SK-N-SH (cell line): ENCODE measurements at places on chromosomes 13 and 19. TPM values are rescaled to one million over a fixed set of nuclear protein-coding genes. Genes with fewer than 3 reads are reported as not detected.

CILP2 gene
- 0.96 and 1.9 TPM in 2 replicates for polyA plus RNA-seq

LAIR1 gene
- polyA plus RNA-seq, result not detected in 2 replicates

- no peak for DNase-seq
Observed at GRCh38 chr19:374183-374885, 29.7 kb upstream of the MIER2 start.

DNA sequence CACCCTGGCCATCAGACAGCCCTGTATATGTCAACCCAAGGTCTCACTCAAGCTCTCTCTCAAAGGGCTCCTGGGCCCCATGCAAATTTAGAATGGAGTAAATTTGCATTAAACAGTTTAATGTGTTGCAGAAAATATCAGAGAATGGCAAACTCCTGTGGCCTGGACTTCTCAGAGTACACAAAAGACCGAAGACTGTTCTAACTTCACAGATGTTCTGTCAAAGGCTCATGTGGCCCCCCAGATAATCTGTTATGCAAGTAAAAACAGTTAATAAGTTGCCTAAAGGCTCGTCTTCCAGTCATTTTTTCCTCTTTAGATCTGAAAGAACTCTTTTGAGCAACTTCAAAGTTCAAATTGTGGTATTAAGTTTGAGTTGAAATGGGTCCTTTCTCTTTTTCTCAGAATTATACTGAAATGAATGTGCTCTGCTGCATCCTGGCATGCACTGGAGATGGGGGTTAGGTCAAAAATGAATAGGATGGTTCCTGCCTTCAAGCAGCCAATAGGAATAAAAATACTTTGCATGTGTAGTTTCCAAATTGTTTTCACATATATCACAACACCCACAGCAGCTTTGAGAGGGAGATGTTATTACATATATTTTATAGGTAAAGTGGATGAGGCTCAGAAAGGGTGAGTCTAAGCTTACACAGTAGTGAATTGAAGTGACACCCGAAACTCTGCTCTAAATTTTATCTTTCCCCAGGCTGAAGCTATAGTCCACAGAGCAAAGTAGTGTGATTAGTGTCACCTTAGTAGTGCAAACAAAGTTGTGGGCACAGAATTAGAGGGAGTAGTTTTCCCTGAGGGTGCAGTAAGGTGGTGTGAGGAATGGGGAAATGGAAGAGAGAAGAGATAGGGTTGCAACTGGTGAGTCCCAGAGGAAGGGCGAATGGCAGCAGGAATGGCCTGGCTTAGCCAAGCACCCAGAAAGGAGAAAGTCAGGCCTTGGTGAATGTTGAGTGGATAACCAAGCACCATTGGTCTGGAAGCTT lies 205.0 kb upstream of the RFC3 start:
- DNase-seq, result no peak

- no peak for DNase-seq
Observed at GRCh38 chr13:20579191-20579590, 12.2 kb downstream of the IFT88 start.

DNA sequence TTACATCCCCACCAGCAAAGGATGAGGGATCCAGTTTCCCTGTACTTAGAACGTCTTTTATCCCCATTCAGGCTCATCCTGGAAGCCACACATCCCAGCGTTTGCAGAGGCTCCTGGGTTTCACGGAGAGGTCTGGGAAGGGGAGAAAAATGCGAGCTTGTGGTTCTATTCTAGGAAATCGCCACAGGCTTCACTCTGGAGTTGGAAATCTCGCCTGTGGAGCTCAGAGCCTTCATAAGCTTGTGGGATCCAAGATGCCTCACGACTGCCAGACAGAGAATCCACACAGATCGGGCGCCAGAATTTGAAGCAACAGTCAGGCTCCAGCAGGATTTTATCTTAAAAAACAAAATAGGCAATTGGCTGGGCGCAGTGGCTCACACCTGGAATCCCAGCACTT lies 157.9 kb downstream of the PTPRS start:
- no peak for DNase-seq

DNA sequence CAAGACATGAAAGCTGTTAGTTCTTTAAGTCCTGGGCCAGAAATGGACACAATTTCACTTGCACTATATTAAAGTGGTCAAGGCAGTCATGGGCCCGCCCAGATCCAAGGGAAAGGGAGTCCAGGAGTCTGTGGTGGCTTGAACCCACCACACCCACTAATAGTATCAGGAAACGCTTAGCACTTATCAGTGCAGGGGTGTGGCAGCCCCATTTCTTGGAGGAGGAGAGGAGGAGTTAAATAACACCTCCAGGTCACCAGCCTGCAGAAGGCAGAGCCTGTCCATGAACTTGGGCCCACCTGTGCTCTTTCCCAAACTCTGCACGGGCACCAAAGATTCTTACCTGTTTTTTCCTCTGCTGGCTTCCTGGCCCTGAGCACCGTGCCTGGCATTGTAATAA lies 5.4 kb upstream of the NTN5 start:
- DNase-seq, result no peak

GRCh38 chr19:17951157-17951989 lies 15.5 kb upstream of the KCNN1 start:
- DNase-seq, result no peak

DNA sequence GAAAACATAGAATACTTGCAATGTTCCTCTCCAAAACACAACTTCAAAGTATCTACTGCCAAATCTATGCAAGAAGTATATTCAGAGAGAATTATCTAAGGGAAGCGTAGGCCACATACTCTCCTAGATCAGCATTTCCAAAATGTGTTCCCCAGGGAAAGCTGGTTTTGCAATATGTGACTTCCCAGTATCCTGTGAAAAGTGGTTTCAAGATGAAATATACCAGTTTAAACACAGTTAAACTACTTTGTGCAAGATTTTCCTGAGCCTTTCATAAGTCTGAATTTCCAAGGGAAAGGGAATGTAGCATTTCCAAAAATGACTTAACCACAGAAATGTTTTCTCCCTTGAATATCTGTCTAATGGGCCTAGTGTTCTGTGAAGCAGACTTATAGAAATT lies 7.6 kb downstream of the STARD13 start:
- DNase-seq, result no peak

DNA sequence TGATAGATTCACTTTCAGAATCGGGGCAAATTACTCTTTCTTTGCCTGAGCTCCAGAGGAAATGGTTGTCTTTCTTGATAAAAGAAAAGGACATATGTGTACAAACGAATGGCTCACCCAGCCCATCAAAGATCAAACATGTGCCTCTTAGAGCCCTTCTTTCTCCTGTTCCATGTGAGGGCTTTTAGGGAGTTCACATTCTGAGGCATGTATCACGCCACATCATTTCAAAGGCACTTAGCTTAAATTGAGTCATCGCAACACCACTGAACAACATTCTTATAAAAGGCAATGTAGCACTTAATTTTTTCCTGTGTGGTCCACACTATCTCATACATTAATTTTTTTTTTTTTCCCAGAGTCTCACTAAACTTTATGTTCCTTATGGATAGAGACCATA lies 521.0 kb downstream of the SUCLA2 start:
- no peak for DNase-seq

DNA sequence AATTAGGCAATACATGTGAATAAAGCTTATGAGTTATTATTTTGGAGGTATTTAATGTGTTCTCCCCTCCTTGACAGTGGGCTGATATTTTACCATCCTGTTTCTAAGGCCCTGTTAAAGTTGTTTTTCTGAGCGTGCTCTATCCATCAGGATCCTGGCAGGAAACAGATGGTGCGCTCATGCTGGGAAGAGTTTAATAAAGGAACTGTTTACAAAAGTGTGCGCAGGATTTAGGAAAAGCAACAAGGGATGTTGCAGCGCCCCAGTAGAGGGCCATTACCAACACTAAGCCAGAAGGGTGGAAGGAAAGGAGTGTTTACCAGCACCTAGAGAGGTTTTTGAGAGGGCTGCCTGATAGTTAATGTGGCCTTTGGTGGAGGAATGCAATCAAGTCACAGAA lies 374.5 kb downstream of the KCNRG start:
- DNase-seq, result no peak

DNA sequence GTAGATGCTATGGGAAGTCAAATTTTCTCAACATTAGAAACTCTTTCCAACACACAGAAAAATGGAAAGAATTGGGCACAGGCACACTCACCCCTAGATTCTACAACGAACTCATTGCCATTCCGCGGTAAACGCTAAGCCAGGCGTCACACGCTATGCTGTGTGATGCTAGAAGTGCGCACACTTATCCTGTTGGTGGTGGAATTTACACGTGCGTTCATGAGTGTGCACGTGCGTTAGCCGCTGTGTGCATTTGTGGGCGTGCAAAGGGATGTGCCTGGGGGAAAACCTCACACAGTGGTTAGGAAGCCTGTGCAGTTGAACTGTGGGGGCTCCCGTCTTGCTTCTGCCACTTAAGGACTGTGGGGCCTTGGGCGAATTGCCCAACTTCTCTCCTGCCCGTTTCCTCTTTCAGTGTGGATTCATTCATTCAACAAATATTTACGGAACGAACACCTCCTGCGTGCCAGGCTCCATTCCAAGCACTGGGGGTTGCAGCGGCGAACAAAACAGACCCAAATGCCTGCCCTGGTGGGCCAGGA lies 7.7 kb downstream of the NFILZ start:
- no peak for DNase-seq

DNA sequence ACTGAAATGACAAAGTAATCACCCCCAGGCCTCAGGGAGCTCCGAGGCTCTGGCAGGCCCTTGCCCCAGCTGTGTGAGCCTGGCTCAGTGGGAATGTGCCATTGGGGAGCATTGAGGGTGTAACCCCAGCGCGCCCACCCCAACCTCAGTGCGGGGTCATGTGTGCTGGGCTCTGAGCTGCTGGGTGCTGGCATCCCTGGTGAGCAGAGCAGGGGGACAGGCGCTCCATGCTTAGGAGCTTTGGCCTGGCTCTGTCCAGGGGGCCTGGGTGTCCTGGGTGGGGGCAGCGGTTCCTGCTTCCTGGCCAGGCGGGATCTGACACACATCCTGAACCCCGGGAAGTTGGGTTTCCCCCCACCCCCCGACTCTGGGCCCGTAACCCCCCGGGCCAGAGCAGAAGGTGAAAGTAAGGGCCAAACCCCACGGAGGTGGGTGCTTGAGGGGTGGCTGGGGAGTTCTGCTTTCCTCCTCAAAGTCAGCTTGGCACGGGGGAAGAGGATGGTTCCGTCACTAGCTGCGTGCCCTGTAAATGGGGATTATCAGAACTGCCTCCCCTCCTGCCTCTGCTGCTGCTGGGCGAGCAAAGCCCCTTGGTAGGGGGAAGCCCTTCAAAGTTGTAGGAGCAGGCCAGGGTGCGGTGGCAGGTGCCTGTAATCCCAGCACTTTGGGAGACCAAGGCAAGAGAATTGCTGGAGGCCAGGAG lies 1.7 kb downstream of the LRP3 start:
- DNase-seq, result no peak
